ENCODE measurements at places on chromosomes 5 and 9. TPM values are rescaled to one million over a fixed set of nuclear protein-coding genes. Genes with fewer than 3 reads are reported as not detected.

IFNK gene
- polyA plus RNA-seq = 0.06 TPM

GMCL2 gene
- 0.01 TPM for polyA plus RNA-seq

PAX5 gene
- 0.06 TPM for polyA plus RNA-seq

AFAP1L1 gene
- 9.6 TPM for polyA plus RNA-seq

Measured in large intestine (tissue), 12 donors.